Activated CD4-positive, alpha-beta memory T cell treated with anti-CD3 and anti-CD28 coated beads for 36 hours (primary cell): ENCODE measurements at places on chromosomes 3 and 15.

DNA sequence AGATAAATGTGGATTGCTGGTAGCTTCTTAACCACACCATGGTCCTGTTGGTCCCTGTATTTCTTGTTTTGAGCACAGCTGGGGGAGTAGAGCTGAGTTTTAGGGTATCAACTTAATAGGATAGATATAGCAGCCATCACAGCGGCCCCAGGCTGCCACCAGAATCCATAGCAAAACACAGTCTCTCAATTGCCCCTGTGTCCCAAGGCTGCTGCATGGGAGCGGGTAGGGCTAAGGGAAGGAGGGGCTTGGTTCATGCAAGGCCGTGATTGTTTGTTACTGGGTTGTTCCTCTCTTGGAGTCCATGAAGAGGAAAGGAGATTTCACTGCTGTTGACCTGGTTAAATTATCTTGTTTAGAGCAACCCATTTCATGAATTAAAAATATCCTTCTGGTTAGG is 22.1 kb downstream of the ARNT2 start:
- DNase-seq: no peak

DNA sequence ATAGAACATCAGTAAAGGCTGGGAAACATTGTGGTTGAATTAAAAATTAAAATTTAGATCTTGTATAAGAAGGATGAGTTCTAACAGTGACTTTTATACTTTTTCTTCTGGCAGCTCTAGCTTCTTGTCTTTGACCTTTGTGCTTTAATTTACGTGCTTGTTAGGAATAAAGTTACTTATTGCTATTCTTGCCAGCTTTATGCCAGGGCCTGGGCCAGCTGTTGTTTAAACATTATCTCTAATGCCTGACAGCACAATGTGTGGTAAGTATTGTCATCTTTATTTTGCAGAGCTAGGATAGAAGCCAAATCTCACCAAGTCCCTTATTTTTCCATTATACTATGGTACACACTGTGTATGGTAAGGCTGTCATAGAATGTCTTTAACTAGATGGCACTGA is 766.7 kb upstream of the GOLIM4 start:
- no peak for DNase-seq

GRCh38 chr3:32557640-32558352 is 12.9 kb downstream of the DYNC1LI1 start:
- DNase-seq: no peak

DNA sequence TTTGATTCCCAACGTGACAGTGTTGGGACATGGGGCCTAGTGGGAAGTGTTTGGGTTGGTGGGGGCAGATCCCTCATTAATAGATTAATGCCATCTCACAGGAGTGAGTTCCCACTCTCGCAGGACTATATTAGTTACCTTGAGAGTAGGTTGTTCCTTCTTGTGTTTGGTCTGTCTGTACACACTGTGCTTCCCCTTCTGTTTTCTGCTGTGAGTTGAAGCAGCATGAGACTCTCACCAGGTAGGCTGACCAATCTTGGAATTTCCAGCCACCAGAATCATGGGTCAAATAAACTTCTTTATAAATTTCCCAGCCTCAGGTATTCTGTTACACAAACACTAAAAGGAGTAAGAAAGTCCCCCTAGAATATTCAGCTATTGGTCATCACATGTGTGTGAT is 145.4 kb downstream of the ERC2 start:
- no peak for DNase-seq

- no peak for DNase-seq
Measured at GRCh38 chr3:170309046-170309445, 48.5 kb upstream of the SKIL start.

DNA sequence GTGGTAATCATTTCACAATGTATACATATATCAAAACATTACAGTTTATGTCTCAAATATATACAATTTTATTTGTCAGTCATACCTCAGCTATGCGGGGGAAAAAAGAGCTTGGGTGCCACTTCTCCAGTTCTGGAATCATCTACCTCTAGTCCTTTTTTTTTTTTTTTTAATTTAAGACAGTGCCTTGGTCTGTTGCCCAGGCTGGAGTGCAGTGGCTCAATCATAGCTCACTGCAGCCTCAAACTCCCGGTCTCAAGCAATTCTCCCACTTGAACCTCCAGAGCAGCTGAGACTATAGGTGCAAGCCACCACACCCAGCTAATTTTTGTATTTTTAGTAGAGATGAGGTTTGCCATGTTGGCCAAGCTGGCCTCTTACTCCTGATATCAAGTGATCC is 67.4 kb downstream of the TMEM266 start:
- DNase-seq: no peak

- no peak for DNase-seq
Measured at GRCh38 chr3:193831495-193832455, 238.8 kb downstream of the OPA1 start.

- DNase-seq: no peak
Measured at GRCh38 chr3:5698851-5699250, 511.3 kb downstream of the EDEM1 start.

DNA sequence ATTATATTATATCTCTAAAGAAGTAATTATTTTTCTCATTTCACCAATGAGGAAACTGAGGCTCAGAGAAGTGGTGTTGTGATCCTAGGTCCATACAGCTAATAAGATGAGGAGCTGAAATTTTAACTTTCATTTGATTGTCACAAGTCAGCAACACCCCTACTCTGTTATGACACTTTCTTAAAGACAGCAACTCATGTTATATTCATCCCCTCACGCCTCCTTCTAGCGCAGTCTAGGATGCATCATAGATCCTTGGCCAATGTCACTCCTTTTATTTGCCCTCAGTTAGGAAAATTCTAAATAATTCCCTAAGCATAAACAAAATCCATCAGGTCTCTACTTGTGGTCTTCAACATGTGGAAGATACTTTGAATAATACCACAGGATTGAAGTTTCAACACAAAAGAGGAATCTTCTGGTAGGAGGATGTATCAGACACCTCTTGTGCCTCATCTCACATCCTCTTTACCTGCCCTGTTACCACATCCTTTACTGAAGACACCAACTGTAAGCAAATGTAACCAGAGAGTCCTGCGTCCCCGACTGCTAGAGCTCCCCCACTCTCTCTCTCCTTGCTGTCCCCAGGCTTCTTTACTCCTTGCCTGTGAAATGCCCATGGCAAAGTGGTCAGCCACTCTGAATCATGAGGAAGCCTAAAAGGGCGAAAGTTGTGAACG is 53.7 kb downstream of the TRIM42 start:
- DNase-seq: no peak

GRCh38 chr3:13607821-13608597 is 59.1 kb downstream of the FBLN2 start:
- DNase-seq: no peak

DNA sequence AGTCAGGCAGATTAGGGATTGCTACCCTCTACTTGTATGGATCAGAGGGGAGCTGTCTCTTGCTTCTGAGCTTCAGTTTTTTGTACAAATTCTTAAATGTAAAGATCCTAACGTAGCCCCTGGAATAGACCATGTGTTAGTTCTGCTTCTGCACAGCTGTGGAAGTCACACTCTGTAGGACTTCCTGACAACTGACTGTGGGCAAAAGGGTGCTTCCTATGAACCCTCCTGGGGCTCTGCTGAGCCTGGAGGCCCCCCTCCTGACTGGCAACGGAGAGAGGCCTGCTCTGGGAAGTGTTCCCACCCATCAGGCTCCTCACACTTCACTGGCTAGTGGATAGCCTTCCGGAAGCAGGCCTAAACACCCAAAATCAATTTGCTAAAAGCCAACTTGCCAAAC is 131.0 kb downstream of the RPLP1 start:
- DNase-seq: no peak

GRCh38 chr3:15273227-15273626 is 59.2 kb downstream of the SH3BP5 start:
- DNase-seq: no peak

DNA sequence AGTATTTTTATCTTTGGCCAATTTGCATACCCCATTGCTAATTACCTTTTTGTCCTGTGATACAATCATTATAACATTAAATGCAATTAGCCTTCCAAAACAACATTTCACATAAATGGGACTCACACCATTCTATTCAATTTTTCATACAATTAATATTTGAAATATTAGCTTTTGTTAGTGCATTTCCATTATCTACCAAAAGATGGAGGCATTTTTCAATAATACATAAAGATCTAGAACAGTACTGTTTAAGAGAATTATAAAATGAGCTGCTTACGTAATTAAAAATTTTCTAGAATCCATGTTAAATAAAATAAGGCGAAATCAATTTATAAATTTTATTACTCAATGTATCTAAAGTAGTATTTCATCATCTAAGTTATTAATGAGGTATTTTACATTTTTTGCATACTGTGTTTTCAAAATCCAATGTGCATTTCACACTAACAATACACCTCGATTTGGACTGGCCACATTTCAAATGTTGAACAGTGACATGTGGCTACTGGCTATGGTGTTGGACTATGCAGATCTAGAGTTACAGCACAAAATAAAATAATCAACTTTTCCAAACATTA is 74.3 kb downstream of the TJP1 start:
- no peak for DNase-seq

- DNase-seq: no peak
Measured at GRCh38 chr15:50431204-50431603, 7.0 kb downstream of the USP8 start.

GRCh38 chr3:141878817-141879216 is 2.4 kb downstream of the ATP1B3 start:
- no peak for DNase-seq

DNA sequence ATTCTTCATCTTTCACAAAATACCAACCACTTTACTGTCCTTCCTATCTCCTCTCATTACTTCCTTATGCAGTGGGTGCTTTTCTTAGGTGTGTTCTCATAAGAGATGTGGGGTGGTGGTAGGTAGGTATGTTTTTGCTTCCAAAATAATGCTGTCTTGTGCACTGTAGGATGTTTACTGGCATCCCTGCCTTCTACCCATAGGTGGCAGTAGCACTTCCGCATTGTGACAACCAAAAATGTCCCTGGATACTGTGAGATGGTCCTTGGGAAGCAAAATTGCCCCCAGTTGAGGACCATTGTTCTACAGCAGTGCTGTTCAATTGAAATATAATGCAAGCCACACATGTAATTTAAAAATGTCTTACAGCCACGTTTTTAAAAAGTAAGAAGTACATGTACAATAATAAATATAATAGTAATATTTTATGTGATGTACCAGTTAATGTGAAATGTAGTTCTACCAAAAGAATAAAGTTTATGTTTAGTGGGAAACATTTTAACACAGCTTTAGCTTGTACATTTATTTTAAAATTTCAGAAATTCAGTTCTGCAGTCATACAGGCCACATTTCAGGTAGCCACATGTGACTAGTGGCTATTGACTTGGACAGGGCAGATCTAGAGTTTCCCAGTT is 75.2 kb downstream of the NEO1 start:
- DNase-seq: peak; percentile 40

DNA sequence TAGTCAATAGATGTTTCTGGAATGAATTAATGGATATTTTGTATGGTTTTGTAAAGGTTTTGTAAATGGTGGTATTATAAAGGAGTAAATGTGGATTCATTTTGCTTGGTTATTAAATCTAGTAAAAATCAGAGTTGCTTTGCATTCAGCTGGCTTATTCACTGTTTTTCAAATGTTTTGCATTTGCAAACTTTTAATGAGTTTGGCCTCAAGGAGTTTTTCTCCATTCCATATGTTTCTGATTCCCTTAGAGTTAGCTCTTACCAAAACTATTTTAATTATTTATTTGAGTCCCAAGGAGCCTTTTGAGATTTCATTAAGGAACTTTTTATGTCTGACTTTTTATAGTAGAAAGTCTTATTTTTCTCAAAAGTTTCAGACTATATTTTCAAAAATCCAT is 992.2 kb downstream of the DIPK2A start:
- DNase-seq: no peak

GRCh38 chr15:72034859-72035650 is 82.9 kb downstream of the MYO9A start:
- no peak for DNase-seq

GRCh38 chr3:78918361-78919020 is 849.3 kb downstream of the ROBO1 start:
- DNase-seq: no peak

- DNase-seq: no peak
Measured at GRCh38 chr3:8503461-8503860, 1.8 kb downstream of the LMCD1 start.
